Pons (tissue), 1 donor: ENCODE measurements at places on chromosomes 12 and 14.
A peak's percentile ranks its signal among the peaks of the same experiment; 100 is the strongest.

DNA sequence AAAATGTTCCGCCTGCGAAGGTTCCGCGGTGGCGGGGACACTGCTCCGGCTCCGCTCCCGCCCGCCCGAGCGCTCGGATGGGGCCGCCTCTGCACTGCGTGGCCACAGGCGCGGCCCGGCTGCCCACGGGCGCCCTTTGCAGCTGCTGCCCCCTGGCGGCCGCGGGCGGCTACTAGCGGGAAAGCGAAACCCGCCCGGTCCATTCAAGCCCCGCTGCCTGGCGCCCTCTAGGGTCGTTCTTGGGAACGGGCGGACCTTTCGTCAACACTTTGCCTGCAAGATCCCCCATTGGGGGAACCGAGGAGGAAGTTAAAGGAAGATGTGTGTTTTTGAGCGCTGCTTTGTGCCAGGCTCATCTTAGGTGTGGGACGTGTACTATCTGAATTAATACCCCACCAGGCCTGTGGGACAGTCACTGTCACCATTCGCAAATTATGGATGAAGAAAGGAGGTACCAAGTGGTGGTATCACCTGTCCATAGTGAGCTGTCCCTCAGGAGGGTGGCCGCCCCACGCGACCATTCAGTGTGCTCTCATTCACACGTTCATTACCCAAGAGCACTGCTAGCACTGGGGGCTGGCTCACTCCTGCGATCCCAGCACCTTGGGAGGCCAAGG lies 19.4 kb downstream of the GPR132 start:
- peak; percentile 72 for DNase-seq

DNA sequence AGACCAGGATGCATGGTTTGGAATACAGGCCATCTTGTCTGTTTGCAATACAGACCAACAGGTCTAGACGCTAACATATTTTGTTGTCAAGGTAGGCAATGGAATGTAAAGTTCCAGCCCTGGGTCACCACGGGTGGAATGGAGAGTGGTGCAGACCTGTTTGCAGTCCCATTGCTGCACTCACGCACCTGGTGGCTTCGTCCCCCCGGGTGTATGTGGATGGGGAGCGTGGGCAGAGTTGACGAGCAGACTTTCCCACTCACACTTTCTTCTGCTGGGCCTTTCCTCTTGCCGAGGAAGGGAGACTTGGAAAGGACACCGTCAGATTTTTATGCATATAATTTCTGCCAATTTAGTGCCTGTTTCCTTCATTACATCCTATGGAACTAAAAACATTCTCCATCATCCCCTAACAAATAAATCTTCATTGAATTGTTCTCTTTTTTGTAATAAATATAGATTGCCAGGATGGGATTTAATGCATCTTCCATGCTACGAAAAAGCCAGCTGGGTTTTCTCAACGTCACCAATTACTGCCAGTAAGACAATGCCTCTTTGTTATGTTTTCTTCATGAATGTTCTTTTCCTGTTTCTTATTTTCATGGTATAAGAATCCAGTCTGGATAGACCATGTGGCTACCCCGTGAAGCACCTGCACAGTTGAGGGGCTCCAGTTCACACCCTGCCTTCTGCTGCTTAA lies 15.2 kb downstream of the DCAF4 start:
- peak; percentile 74 for DNase-seq

DNA sequence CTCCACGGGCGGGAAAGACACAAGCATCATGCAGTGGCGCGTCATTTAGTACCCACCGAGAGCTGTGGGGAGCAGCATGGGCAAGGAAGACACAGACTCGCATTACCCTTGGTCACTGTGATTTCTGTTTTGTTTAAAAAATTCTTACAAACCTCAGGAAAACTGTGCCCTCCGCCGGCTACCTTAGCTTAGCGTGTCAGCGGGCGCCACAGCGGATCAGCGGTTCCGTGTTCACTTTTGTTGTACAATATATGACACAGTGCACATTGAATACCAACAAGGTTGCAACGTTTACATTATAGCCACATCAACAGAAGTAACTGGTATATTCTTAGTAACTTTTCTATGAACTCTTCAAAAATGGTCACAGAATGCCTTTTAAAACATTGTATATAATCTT lies 125.2 kb upstream of the EVL start:
- DNase-seq = no peak

DNA sequence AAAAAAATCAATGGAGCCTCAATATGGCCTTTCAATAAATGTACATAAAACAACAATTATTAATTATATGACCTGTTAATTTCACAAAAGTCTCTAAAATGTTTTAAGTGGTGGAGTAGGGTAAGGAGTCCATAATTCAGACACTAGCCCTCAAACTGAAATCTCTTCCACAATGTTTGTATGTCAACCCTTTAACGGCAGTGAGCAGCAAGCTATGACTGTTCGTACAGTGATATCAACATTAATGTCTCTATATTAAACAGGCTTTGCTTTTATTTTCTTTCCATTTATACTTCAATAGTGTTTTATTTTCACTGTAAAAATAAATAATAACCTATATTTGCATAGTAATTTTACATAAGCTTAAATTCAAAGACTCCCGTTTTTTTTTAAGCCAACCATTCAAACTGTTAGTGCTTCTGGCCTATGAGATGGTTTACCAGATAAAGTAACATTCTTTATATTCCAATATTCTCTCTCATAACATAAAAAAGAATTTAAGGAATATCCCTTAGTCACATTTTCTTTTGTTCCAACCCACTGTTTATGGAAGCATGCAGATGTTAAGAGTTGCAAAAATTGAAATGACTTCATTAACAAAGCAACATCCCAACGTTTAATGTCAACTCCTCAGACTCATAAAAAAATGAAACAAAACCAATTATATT lies 2.3 kb downstream of the CDK17 start:
- peak; percentile 63 for DNase-seq
